ENCODE measurements at places on chromosomes 11 and 22.

DNA sequence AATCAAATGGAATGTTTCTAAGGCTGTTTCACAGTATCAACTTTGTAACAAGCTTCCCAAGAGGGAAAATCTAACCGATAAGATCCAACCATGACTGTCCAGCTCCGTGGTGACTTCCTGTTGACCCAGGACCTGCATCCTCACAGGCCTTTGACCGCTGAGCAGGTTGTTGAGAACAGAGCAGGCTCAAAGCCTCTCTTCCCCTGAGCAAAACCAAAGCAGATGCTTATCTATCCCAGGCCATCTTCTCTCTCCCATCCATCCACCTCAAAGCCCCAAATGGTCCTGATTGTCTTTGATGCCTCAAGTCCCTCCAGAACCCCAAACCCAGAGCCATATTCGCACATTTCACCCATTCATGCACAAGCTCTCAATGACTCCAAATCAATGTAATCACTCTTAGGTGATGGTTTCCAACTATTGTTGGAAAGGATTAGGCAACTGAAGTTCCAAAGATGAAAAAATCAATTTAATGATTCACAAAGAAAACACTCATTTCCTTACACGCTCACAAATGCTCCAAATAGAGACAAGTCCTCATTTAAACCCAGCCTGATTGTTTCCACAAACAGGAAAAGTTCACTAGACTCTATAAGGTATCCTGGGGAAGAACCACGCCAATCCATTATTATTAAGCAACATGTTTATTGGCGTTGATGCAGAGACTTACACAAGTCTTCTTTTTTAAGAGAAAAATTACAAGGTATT lies 48.7 kb downstream of the C11orf58 start:
- no peak for DNase-seq

DNA sequence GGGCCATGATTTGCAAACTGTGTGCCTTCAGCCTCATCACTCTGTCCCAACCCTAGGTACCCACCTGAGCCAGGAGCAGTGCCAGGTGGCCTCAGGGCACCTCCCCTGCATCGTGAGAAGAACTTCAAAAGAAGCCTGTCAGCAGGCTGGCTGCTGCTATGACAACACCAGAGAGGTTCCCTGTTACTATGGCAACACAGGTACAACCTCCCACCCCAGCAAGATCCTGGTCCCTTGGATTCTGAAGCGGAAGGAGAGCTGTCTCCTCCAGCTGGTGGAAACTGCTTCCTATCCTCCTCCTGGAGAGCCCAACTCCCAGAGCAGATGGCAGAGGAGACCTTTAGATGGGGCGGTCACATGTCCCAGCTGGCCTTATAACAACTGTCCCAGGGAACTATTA lies 2.9 kb downstream of the ZP1 start:
- DNase-seq = no peak

DNA sequence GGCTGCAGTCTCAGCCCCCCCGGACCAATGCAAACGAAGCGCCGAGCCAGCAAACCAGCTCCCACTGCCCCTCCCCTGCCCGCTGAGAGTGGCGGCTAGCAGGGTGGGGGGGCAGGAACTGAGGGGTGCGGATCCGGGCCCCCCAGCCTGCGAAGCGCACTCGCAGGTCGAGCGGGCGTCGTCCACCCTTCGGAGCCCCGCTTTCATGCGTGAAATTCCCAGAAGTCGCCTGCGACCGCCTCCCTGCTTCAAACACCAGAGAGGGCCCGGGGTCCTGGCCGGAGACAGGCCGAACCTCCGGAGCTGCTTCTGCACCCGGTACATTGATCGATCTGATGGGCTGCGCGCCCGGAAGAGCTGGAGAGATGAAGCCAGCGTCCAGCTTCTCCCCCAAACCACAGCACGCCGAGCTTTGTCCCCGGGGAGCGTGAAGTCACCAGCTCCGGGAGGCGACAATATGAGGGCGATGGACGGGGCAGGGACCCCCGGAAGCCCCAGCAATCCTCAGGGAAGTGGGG lies 646 bp upstream of the PATZ1 start:
- no peak for DNase-seq

DNA sequence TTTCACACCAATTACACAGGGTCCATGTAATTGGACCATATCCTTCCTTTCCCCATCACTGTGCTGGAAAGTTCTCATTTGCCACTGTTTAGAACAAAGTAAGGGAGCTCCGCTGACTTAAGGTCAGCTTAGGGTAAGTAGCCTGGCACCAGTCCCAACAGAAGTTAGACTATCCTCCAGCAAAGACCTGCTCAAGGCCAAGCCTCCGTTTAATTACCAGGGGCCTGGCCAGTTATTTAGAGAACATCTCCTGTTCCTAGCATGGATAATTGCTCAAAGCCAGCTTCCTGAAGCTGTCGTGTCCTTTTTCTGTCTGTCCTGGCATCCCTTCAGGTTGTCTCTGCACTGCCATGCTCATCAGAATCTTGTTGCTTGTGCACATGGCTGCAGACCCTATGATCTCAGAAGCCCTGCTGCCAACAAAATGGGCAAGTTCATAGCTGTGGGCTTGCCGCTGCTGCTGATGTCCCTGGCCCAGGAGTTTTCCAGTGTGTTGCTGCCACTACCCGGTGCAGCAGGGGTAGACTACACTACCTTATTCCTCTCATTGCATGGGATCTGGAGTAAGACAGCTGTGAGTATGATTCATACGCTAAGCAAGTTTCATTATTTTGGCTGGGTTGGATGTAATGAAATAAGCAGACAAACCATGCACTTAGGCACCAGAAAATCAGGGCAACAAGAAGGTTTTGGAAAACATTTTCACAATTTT lies 8.1 kb downstream of the OR8A1 start:
- DNase-seq = no peak

DNA sequence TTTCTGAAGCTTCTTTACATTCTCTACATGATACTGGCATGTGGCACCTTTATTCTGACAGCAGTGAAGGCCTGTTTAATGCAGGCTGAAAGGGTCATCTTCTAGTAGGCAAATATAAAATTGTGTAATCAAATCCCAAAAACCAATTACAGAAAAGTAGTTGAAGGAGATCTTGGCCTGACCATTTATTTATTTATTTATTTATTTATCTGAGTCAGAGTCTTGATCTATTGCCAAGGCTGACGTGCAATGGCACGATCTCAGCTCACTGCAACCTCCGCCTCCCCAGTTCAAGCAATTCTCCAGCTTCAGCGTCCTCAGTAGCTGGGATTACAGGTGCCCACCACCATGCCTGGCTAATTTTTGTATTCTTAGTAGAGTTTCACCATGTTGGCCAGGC lies 22.7 kb upstream of the CECR2 start:
- DNase-seq = no peak

GRCh38 chr11:95734009-95734572 lies 55.5 kb downstream of the FAM76B start:
- DNase-seq = no peak

DNA sequence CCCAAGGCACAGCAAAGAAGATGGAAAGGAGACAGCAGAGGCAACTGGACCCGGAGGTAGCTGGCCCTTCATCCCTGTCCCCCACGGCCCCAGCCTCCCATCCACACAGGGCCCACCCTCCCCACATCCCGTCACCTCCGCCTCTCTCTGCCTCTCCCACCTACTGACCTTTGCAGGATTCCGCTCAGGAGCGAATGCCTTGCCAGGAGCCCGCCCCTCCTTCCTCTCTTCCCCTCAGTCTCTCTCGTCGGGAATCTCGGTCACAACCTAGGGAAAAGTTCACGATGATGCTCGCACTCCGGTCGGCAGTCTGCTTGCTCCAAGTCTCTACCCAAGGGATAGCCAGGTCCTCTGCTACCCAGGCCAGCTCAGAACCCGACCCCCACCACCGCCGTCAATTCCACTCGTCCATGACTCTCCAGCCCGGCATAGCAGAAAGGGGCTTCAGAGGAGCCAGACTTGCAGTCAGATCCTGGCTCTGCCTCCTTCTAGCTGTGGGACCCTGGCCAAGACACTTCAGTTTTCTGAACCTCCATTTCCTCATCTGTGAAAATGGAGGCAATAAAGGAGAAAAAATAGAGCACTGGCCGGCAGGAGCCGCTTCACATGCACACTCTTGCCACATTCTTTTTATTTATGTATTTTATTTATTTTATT lies 10.2 kb downstream of the AHNAK start:
- no peak for DNase-seq

GRCh38 chr11:12372111-12372510 lies 5.3 kb upstream of the PARVA start:
- DNase-seq = no peak

GRCh38 chr11:84128840-84129239 lies 842.7 kb upstream of the CCDC90B start:
- DNase-seq = no peak

All from activated CD4-positive, alpha-beta T cell treated with anti-CD3 and anti-CD28 coated beads for 4 hours (primary cell).